ENCODE measurements at places on chromosomes 1 and 21.

GRCh38 chr1:185426848-185427247, 109.8 kb upstream of the IVNS1ABP start:
- DNase-seq, result peak; percentile 90

- no peak for DNase-seq
These were observed 31.5 kb downstream of the RNF220 start for GRCh38 chr1:44436401-44437106.

GRCh38 chr21:25790878-25791204, 56.1 kb downstream of the GABPA start:
- no peak for DNase-seq

- DNase-seq, result peak; percentile 95
These were observed 154.0 kb downstream of the TGFB2 start for GRCh38 chr1:218499011-218499691.

- no peak for DNase-seq
These were observed 196.3 kb downstream of the SETD4 start for GRCh38 chr21:35864039-35864438.

DNA sequence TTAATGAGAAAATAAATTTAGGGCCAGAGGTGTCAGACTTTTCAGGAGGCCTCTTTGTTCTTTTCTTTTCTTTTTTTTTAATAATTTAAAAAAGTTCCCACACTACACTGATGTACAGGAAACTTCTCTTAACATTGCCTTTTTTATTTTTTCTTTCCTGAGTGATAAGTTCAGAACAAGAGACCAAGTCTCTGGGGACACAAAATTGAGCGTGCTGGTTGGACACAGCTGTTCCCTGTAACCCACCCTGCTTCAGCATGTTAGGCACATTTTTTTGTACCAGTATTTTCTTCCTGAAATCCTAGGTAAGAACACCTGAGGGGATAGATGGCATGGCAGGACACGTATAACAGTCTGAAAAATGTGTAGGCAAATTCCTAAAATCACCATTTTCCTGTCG, 50.1 kb downstream of the PBX1 start:
- DNase-seq, result no peak

GRCh38 chr1:105894006-105894405, 1162.5 kb upstream of the PRMT6 start:
- DNase-seq, result no peak

DNA sequence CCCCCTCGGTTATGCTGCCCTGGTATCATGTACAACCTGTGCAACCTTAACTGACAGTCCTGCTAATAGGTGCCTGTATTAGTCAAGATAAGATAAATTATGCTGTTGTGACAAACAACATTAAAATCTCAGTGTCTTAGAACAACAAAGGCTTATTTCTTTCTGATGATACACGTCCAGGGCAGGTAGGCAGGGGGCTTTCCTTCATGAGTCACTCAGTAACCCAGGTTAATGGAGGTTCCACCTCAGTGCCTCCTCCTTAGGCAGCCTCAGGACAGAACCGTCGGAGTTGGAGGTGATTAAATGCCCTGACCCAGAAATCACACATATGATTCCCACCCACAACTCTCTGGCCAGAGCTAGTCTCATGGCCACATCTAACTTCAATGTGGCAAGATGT, 94.6 kb upstream of the CASZ1 start:
- DNase-seq, result no peak

DNA sequence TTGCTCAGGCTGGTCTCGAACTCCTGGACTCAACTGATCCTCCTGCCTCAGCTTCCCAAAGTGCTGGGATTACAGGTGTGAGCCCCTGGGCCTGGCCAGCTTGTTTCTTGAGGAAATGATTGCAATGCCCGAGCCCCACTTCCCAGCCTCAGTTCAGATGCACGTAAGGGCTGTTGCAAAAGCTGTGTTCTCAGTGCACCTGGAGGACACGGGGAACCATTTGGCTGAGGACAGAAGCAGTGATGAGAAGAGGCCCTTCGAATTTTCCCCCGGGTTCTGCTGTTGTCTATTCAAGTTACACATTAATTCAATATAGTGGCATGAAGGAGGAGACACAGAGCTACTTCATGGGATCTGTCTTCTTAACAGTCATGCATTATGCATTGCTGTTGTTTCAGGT, 78.8 kb upstream of the WDR26 start:
- no peak for DNase-seq

GRCh38 chr1:188867614-188868013, 1610.0 kb downstream of the BRINP3 start:
- no peak for DNase-seq

DNA sequence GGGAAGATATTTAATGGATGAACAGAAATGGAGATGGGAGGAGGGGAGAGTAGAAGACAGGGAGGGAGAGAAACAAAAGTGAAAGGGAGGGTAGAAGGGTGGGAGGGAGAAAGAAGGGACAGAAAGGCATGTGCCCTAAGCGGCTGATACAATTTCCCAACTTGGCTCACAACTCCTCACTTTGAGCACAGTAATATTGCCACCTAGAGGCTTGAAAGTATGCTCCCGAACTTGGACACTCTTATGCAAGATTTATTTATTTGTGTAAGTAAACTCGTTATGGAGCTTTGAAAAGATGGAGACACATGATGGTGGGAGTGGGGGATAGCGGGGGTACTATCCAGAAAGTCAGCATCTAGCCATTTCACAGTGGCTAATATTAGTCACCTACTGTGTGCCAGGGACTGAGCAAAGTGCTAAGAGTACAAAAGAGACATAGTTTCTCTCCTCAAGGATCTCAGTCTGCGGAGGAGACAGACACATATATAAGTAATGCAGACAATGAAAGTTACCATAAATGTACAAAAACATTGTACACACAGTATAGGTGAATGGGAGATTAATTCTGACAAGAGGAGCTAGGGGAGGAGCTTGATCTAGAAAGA, 189.7 kb downstream of the SEC16B start:
- DNase-seq, result peak; percentile 67

DNA sequence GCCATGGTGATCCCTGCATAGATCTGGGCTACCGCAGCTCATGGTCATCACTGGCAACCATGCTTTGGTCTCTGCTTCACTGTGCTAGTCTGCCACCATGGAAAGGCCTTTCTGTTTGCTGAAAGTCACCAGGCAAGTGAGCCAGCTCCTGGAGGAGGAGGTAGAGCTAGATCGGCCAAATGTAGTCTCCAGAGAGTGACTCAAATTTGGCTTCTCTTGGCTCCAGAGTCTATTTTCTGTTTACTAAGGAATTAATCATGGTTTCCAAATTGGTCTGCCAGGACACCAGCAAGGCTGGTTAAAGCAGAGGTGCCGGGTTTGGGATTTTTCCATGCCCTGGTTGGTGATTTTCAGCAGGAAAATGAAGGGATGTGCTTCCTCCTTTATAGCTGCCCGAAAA, 52.7 kb upstream of the IVNS1ABP start:
- DNase-seq, result peak; percentile 32

DNA sequence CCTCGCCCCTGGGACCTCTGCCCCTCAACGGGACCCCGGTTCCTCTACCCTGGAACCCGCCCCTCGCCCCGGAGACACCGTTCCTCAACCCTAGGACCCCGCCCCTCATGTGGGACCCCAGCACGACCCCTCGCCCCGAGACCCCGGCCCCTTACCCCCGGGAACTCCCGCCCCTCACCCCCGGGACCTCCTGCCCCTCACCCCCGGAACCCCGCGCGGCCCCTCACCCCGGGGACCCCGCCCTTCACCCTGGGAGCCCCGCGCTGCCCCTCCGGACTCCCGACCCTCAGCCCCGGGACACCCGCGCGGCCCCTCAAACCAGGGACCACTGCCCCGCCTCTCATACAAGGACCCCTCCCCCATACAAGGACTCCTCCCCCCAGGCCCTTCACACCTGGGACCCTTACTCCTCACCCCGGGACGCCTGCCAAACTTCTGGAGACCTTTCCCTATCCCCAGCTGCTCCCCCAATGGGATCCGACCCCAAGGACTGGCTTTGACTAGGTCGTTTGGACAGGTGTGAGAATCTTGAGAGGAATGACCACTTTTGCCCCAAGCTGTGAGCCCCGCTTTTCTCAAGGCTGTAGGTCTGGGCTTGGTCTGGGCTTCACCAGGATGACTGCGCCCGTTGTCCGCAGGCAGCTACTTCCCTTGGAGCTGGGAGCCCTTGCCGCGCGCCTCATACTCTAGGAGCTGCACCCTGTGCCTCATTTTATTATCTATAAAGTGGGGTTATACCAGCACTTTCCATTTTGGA, 843 bp downstream of the DIP2A start:
- DNase-seq, result peak; percentile 54

DNA sequence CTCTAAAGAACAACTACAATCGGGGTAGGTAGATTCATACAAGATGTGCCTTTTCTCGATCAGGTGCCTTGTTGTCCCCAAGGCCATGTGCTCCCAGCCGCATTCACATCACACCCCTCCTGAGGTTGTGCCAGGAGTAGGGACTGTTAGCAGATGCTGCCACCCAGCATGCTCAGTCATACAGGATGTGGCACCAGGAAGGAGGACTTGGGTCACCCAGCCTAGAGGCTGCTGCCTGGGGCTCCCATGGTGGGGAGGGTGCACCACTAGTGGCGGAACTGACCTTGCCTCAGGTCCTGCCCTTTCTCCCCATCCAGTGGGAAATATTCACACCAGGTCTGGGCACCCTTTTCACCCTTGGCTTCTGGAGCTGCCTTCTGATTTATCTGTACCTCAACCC, 8.3 kb downstream of the TEX35 start:
- DNase-seq, result no peak

DNA sequence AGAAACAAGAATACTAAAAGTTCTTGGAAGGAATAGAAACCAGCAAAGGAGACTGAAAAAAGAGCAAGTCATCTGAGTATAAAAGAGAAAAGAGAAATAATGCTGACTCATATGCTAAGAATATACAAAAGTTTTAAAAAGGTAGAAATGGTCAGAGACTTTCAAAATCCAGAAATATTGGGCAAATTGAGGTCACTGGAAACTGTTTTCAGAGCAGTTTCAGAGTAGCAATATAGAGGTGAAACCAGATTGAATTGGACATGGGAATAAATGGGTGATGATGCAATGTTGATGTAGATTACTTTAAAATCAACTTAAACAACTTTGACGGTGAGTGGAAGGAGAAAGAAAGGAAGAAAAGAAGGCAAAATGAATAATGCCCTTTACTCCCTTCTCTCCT, 1.8 kb upstream of the RPS6KC1 start:
- no peak for DNase-seq

- peak; percentile 44 for DNase-seq
These were observed 45.9 kb downstream of the SPSB1 start for GRCh38 chr1:9338397-9339246.

- no peak for DNase-seq
These were observed 914 bp upstream of the ADGRB2 start for GRCh38 chr1:31765041-31765467.

GRCh38 chr1:212710566-212710965, 10.9 kb upstream of the BATF3 start:
- no peak for DNase-seq

DNA sequence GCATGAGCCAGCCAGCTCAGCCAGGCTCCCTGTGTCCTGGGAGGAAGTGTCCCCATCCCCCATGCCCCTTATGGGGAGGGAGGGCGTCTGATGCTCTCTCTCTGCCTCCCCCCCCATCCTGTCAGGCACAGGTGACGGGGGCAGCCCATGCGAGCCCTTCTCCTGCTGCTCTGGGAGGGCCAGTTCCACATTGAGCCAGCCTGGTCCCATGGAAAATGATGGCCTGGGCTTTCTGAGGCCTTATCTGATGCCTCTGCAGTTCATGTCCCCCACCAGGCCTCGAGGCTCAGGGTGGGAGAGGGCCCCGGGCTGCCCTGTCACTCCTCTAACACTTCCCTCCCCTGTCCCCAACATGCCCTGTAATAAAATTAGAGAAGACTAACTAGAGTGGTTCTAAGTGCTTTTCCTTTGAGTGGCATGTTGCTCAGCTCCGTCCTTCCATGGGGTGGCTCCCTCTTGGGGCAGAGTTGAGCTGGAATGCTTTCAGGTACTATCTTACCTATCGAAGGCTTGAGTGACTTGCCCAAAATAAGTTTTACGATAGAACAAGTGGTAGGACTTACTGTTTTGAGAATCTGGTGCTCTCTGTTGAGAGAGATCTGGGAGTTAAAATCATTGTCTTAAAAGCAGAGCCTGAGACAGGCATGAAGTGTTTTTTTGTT, 1.8 kb upstream of the MTFR1L start:
- DNase-seq, result no peak

DNA sequence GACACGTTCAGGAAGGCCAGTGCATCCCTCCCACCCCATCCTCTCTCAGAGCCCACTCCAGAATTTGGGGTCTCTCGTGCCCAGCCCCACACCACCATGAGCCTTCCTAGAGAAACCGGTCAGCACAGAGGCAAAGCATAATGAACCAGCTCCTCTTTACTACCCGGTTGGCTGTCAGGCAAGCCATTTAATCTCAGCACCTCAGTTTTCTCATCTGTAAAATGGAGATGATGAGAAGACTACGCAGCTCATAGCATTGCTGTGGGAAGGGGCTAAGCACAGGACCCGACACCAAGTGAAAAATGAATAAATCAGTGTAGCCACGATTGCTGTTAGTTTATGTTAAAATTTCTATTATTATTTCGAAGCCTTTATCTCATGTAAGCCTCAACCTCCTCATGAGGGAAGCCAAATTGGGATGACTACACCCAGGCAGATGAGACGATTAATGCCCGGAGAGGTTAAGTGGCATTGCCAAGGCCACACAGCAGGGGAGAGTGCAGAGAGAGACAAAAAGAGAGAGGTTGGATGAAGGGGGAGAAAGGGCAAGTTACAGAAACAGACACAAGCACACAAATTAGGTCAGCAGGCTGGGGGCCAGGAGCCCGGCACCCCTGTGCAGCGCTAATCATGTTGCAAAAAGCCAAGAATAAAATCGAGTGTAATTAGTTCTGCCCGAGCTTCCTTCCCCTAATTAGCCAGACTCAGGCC, 25.7 kb downstream of the SDC3 start:
- DNase-seq, result no peak

GRCh38 chr1:228795596-228795995, 60.3 kb downstream of the RHOU start:
- DNase-seq, result no peak

GRCh38 chr1:77642196-77642595, 40.3 kb downstream of the ZZZ3 start:
- no peak for DNase-seq

DNA sequence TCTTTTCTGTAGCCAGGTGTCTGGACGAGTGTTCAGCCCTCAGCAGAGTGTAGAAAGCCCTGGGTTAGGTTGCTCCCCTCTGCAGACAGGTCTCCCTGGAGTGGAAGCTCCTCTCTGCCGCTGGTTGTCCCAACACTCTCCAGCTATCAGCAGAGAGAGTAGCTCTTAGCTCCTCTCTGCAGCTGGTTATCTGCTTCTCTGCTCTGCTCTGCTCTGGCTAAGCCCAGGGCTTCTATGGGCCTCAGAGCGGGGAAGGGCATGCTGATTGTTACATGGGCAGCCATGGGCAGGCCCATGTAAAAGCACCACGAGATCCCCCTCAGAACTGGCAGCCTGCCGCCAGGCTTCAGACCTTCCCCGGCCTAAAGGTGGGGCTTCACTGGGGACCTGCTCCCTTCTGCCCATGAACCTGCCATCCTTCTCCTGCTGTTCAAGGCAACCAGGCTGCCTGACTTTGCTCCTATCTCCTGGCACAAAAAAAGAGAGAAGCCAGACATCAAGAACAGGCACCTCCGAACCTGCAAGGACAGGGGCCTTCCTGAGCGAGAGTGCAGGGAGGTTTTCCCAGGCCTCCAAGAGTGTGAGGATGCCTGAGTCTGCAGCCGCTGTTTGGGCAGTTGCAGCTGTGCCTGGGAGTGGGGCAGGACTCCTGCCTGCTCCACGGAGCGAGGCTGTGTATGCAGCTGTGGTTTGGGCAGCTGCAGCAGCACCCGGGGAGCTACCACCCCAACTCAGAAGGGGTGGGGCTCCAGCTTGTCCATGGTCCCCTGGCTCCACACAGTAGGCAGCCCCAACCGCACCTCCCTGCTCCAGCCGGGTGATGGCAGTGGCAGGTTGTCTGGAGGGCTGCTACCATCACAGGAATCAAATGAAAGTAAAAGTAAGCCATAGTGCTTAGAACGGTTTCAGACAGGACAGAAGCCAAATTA, 973.7 kb downstream of the LTN1 start:
- DNase-seq, result no peak
